ENCODE measurements at places on chromosomes 1 and 21.

DNA sequence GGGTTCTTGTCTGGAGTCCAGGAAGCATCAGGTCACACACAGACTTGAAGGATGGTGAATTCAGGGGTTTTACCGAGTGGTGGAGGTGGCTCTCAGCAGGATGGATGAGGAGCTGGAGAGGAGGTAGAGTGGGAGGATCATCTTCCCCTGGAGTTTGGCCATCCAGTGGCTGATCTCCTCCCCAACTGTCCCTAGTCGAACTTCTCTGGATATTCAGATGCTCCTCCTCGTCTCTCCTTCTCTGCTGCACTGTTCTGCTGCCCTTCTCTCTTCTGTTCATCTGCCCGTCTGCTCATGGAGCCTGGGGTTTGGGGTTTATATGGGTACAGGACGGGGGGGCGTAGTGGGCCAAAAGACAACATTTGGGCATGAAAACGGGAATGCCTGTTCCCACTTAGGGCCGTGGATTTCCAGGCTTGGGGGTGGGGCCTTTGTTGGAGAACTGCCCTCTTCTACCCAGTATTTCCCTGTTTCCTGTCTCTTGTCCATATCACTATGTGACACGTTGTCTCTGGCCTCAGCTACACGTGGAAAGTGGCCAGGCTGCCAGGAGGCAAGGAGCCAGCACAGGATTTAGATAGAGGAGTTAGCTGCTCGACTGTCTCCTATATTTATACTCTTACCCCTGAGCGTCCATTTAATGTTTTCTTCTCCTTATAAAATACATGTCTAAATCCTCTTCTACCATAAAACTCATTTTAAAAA lies 76.7 kb downstream of the SIPA1L2 start:
- DNase-seq, result no peak

DNA sequence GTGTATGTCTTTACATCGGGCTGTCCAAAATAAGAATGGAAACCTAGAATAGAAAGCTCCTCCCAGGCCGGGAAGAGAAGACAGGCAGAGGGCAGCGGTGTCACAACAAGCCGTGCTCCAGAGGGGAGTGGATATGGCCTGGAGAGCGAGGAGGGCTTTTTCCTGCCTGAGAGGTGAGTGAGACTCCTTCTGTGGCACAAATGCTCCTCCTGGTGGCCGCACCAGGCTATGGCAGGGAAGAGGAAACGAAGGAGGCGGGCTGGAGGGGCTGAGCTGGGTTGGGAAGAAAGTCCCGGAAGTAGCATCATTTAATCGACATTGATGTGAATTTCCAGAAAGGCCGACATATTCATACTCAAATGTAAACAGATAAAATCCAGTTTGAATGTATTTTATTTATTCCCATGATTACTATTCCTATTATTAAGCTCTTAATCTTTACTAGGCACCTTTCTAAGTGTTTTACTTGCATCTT lies 54.7 kb downstream of the MEF2D start:
- DNase-seq, result peak; percentile 49

DNA sequence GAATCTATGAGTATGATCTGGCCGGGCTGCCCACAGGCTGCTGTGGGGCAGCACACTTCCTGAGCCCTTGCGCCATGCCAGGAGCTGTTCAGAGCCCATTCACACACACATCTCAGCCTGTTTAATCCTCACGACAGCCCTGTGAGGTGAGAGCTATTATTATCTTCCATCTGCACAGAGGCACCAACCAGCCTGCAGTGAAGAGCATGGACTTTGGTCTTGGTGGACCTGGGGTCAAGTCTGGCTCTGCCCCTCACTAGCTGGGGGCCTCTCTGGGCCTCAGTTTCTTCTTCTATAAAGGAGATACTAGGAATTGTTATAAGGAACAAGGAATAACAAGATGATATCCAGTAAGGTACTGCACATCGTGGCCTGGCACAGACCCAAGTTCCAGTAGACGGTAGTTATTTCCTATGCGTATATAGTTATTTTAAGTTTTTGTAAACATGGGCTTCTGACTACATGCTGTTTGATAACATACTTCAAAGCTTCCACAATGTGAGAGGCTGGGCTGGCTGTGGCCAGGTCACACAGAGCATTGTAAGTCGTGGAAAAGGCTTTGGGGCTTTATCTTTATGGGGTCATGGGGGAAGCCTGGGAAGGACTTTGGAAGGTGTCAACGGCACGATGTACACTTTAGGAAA lies 3.4 kb upstream of the PADI2 start:
- DNase-seq, result no peak

- no peak for DNase-seq
Observed at GRCh38 chr1:94022471-94023189, 98.3 kb downstream of the ABCA4 start.

DNA sequence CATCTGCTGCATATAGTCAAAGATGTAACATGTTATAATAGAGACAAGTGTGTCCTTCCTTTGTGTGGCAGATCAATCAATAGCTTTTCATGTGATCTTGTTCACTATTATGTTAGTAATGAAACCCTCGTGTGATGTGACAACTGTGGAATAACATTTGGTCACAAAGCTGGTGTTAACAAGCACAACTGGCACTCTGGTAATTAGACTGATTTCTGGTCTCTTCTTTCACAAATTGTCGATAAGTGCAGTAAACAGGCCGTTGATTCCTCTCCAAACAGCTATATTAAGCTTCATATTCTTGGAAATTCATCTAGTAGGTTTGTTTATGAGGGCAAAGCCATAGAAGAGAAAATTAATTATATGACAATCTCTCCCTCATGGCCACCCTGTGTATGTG lies 616.7 kb upstream of the PTBP2 start:
- no peak for DNase-seq

DNA sequence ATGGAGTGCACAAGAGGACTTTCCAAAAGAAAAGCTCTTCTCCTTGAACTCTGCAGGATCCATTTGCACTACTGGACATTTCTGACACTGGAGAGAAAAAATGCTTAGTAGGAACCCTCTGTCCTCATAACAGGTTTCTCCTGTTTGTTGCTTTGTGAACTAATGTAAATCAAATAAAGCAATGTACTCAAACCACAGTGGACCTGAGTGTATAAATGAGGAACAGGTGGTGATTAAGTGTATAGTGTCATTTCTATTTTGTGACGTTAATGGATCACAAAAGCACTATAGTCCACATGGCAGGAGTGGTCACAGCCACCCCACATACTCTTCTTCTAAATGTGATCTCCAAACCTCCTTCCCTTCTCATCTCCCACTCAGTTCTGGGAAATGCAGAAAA lies 268.4 kb upstream of the DUSP10 start:
- no peak for DNase-seq

DNA sequence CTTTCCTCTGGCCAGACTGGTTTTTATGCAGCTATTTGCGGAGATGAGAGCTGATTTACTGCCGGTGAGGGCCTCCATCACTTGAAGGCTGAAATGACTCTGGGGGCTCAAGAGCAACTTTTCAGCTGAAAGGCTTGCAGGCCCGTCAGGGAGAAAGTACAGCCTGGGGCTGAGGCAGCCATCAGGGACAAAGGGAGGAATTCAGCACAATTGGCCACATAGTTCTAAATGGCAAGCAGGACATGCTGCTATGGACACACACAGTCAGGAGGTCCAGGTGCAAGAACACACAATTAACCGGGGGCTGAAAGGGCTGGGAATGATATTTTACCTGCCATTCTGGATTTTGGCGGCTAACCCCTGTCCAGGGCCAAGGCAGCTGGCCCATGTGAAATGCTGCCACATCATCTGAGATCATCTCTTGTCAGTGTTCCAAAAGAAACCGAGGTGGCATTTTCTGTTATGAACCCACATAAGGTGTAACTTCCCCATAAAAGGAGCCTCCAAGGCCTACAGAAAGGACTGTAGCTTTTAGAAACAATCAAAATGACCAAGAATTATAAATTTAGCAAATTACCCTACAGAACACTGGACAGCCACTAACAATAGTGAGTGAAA lies 58.2 kb downstream of the LMX1A start:
- no peak for DNase-seq

DNA sequence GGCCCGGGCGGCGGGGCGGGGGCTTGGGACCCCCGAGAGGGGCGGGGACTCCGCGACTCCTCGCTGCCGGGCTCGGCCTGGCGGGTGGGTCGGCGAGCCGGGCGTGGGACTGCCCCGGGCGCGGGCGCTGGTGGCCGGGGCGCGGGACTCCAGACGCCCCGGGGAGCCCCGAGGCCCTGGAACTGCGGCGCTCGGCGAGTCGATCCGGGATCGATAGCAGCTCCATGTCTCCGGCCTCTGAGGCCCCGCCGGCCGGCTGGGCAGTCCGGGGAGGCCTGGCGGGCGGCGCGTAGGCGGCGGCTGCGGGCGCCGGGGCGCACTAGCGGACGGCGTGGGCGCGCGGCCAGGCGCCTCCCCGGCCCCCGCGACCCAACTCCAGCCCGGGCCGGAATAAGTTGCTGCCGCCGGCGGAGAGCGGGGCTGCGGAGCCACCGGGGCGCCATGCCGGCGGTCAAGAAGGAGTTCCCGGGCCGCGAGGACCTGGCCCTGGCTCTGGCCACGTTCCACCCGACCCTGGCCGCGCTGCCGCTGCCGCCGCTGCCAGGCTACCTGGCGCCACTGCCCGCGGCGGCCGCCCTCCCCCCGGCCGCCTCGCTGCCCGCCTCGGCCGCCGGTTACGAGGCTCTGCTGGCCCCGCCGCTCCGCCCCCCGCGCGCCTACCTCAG lies 400 bp downstream of the SAMD11 start:
- no peak for DNase-seq

DNA sequence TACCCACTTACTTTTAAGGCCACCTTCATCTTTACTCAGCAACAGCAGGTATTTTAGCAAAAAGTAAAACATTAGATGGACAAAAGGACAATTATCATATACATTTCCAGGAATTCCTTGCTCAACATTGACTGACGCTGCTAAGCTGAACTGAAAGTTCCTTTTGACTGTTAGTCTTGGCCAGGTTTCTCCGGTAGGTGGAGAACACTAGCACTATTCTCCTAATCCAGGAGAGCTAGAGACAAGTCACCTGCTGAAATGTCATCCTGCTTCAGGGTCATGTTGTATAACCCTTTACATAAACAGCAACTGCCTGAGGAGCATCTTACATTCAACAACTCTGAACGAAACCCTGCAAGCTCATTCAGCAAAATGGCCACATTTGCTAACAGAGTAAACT lies 109.0 kb upstream of the ESRRG start:
- no peak for DNase-seq

DNA sequence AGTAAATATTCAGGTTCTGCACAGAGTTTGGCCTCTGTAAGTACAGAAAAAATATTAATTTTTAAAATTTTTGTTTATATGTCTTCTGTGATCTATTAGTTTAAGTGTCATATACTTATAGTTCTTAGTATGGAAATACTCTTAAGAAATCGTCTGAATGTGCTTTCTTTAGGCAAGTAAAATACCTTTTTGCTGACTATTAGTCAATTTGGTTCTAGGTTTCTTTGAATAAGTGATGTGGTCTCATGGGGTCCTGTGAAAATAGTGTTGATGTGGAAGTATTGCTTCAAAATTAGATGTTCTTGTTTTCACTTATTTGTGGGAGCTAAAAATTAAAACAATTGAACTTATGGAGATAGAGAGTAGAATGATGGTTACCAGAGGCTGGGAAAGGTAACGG lies 23.9 kb downstream of the MIGA1 start:
- DNase-seq, result no peak

DNA sequence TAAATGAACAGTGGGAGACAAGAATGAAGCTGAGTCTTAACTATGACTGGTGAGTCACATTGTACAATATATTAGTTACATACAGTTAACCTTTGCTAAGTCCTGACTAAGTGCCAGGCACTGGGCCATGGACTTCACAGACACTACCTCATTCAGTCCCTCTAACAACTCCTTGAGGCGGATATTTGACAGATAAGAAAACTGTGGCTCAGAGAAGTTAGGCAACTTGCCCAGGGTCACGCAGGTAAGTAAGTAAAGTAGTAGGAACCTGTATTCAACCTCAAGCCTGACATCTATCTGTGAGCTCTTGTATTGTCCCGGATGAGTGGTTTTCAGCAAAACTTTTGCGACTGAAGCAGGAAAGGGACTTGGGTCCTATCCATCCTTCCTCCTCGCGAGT lies 62.1 kb downstream of the GNG12 start:
- DNase-seq, result no peak

- no peak for DNase-seq
Observed at GRCh38 chr1:228410671-228411070, 4.0 kb upstream of the TRIM11 start.

- DNase-seq, result no peak
Observed at GRCh38 chr1:23591460-23592208, 32.3 kb upstream of the ID3 start.

- DNase-seq, result no peak
Observed at GRCh38 chr1:14184454-14184853, 414.0 kb upstream of the KAZN start.

DNA sequence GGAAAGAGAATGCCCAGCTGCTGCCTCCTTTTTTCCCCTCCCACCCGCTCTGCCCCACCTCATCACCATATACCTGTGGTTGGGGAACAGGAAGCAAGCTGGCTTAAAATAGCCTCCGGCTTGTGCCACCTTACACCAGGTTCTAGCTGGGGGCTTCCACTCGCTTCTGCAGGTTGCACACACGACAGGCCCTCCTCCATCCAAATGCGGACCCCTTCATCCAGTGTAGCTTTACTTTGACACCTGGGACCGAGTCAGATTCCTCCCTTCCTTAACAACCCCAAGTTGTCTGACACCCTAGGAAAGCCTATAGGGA lies 14.6 kb downstream of the BLACAT1 start:
- no peak for DNase-seq

DNA sequence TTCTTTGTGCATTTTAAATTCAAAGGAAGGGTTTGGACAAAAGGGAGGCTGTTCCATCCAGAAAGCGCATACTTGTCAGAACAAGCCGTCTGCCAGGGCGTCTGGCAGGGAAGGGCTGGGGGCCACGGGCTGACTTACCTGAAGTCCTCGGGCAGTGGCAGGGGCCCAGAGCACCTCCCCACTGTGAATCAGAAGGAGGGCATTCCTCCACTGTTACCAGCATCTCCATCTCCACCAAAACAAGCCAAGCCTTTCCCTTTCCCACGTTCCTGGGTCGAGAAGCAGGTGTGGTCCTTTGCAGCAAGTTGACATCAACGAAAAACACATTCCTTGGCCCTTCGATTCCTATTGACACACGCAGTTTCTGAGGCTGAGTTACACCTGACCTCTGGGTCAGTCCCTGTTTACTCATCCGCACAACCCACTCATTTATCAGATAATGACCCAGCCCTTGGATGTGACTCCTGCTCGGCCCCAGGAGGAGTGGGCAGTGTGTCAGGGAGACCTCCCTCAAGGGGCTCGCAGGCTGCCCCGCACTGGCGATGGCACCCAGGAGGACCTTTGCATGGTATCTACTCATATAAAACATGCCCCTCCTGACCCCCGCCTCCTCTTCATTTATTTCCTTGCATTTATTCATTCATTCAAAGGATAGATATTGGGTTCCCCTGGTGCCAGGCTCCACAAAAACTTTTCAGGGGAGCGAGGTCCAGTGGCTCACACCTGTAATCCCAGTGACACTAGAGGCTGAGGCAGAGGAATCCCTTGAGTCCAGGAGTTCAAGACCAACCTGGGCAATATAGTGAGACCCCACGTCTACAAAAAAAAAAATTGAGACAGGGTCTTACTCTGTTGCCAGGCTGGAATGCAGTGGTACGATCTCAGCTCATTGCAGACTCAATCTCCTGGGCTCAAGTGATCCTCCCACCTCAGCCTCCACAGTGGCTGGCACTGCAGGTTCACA lies 60.2 kb downstream of the TOMM20 start:
- no peak for DNase-seq

Measured in HL-60 (cell line).